ENCODE measurements at places on chromosomes 3 and 15.

GRCh38 chr3:50203113-50203808 is 1.8 kb upstream of the SLC38A3 start:
- no peak for DNase-seq

DNA sequence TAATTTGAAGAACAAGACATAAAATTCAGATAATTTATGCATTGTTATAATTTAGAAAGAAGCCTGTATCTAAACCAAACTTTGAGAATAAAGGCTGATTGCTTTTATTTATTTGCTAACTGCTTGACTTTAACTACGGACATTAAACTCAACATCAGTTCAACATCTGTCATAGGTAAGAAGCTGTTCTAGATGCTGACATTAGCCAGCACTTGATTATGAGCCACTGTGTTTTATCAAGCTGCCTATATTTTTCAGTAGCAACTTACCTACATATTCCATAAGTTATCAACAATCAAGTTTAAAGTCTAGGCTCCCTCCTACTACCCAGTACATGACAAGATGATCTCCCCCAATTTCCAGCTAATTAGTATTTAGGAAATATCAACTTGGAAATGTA is 42.1 kb downstream of the USF3 start:
- no peak for DNase-seq

DNA sequence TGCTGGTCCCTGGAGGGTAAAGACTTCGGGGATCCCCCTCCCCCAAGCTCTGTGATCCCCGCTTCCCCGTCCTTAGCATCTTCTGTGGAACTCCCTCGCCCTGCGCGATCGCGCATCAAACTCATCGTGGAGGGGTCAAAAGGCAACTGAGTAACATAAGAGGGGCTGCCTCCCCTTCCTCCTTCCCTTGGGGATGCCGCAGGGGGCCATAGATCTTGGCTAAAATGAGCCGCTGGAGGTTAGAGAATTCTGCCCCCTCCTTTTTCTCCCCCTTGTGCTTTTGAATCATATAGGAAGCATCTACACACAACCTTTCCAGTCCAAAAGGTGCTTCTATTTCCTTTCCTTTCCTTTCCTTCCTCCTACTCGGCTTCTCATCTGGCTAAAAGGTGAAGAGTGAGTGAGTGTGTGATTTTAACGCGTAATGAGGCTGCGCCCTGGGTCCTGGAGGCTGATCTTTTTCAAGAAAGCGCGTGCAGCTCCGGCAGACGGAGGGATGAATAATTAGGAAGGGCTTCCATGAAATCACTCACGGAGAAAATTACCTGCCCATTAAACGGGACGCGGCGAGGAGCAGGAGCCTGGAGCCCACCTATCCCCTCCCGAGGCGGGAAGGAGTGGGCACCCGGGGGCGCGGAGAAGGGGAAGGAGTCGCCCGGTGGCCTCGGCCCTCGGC is 831 bp upstream of the ROBO2 start:
- DNase-seq: no peak

DNA sequence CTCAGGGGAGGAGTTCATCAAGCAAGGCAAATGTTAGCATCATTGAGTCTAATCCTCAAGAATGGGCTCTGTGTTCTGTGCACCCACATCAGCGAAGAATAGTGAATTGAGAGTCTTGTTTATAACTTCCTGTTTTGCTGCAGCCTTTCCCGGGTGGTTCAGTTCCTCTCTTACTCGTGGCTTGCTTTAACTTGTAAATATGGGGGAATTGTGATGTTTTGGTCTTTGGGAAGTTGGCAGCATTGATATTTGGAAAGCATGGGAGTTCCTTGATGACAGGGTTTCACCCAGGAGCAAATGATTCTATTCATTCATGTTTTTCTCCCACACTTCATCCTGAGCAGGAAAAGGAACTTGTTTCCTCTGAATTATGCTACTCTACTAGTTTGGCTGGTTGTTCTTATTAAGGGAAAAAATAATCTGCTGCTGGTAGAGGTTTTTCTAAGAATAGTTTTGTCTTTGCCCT is 40.4 kb downstream of the GPD1L start:
- DNase-seq: no peak

- no peak for DNase-seq
These were observed 18.1 kb downstream of the PLXNB1 start for GRCh38 chr3:48411606-48412374.

All from HL-60 (cell line).